ENCODE measurements at places on chromosomes 16 and 17.
A peak's percentile ranks its signal among the peaks of the same experiment; 100 is the strongest.

- DNase-seq, result peak; percentile 63
Observed at GRCh38 chr16:50266337-50267091, at the start of gene ADCY7. TSS of gene ADCY7 (plus strand) at chr16:50266551. CDS start at chr16:50288180, 21,629 bp downstream.

- peak; percentile 18 for DNase-seq
Observed at GRCh38 chr16:1983544-1984346, at the start of gene GFER. TSS of gene GFER (plus strand) at chr16:1984193. CDS start at chr16:1984219, 26 bp downstream.

DNA sequence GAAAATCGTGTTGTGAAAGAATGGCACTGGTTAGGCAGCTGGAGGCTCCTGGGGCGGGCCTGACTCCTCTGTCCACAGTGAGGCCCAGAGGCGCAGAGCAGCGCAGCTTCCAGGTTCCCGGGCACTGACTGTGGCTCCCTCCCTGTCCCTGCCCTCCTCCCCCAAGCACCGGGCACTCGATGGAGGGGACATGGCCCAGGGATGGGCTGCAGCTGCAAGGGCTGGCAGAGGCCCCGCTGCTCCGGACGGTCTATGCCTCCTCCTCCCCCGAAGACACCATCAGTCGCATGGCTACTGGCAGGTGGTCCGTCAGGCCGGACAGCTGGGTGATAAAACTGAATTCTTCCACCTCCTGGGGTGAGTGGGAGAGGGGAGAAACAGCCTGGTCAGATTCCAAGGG, 50.1 kb downstream of the PRMT7 start:
- DNase-seq, result no peak

DNA sequence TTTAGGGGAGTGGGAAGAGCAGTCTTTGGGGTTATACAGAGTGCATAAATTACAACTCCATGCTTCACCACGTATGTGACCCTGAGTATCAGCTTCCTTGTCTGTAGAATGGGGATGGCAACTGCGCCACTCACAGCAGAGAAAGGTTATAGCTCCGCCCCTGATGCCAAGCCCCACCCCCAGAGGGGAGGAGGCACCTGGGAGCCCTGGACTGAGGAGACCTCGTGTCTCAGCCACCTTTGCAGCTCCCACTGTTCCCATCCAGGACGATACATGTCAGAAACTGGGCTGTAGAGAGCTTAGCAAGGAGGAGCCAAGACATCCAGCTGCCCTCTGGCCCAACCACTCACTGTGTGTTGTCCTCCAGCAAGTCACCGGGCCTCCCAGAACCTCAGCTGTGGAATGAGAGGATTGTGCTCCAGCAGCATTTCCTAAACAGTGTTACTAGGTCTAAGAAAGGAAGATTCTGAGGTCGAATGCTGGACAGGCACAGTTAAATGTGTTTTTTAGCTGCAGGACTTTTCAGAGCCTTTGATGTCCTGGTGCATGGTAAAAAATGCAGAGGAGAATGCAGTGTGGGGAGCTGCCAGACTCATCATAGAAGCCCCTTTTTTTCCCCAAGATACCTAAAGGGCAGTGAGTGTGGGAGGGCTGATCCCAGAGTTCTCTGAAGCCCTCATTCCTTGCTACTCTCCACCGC, 49.4 kb downstream of the BEAN1 start:
- peak; percentile 7 for DNase-seq

DNA sequence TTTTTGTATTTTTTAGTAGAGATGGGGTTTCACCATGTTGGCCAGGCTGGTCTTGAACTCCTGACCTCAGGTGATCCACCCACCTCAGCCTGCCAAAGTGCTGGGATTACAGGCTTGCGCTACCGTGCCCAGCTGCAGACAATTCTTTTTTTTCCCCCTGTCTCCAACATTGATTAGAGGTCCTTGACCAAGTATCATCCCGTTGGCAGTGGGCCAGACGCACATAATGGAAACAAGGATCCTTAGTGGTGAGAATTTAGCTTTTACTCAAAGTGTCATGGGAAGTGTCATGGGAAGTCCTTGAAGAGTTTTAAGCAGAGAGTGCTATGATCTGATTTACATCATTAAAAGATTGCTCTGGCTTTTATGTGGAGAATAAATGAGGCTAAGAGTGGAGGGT, 2.1 kb upstream of the FBXO47 start:
- DNase-seq, result no peak

- DNase-seq, result no peak
Observed at GRCh38 chr16:75227361-75228142, 8.8 kb downstream of the CTRB1 start.

- no peak for DNase-seq
Observed at GRCh38 chr17:79988185-79988971, 47.3 kb downstream of the TBC1D16 start.

DNA sequence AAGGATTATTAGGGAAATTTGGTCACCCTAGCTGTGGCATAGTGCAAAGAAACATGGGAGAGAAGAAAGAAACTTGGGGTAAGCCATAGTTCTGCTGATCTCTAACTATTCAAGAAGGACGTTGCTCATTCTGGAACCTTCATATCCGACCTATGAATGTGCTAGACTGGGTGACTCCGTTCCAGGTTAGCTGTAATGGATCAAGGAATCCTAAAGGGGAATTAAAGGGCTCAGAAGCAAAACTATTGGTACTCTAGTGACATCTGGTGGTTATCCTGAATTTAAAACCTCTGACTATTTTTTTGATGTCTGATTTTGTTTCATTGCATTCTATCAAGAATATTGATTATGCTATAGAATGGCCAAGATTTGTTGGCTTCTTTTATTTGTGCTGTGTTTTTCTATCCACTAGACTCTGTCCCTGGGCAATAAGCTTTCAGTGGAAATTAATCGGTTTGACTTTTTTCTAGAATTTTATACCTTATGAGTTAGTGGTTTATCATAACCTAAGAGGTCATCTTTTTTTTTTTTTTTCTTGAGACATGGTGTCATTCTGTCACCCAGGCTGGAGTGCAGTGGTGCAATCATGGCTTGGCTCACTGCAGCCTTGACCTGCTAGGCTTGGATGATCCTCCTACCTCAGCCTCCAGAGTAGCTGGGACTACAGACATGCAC, 19.5 kb downstream of the PCTP start:
- DNase-seq, result no peak

GRCh38 chr16:77761204-77761603, 27.2 kb upstream of the VAT1L start:
- DNase-seq, result no peak

- DNase-seq, result no peak
Observed at GRCh38 chr16:66623755-66624154, 19.3 kb downstream of the CMTM3 start.

- no peak for DNase-seq
Observed at GRCh38 chr17:64332502-64332901, 58.2 kb downstream of the PECAM1 start.

GRCh38 chr17:81966343-81967243, 5.6 kb upstream of the NOTUM start:
- no peak for DNase-seq

GRCh38 chr16:23889189-23889588, 53.4 kb downstream of the PRKCB start:
- no peak for DNase-seq

DNA sequence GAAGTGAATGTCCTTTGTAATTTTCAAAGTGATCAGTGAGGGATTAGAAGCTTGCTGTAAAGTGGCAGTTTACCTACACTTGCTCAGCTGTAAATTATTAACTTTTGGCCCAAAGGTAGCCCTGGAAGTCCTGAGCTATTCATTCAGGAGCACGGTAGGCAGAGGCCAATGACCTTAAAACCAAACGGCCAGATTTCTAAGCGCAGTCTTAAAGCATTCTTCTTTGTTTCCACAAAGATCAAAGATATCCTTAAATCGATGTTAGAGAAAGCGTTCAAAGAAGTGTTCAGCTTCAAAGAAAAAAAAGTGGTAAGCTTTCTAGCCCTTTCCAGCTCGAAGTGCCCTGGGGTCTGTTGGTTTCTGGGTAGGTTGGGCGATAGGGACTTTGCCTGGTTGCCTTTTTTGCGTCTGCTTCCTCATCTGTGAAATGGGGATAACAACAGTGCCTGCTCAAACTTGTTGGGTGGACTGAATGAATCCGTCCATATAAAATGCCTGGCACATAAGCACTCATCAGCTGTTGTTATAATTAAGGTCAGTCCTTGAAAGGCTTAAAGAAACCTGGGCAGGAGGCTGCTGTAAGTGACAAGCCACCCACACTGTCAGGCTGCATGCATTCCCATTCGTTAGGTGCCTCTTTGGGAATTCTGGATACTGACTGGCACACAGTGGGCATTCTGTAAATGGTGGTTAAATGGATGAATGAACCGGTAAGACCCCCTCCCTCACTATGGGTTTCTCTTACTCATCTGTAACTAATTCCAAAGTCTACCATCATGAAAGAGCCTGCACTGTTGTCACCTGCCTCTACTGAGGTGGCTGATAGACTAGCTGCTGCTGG, 113.2 kb downstream of the PRKCA start:
- DNase-seq, result no peak

DNA sequence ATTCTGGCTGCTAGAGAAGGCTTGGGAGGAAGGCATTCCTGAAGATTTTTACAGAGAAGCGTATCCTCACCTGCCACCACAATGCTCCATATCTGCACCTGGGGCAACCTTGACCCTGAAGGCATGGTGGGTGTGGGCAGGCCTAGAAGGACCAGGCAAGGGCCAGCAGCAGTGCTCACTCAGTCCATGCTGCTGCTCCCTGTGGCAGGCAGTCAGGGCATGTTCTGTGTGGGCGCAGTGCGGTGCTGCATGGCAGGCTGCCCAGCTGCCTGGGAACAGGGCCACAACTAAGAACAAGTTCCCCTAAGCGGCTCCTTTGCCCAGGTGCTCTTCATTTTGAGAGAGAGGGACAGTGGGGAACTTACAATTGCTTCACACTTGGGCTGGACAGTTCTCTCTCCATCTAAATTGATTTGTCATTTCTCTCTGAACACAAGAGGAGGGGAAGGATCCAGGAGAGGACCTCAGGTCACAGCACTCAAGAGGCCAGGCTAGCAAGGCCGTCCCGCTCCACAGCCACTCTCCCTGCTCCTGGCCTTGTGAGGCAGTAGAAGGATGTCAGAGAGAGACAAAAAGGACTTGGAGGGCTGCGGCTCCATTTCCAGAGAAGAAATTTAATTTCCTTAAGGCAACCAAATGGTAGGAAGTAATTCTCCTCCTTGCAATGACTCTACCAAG, 158.8 kb downstream of the AATF start:
- no peak for DNase-seq
